ENCODE measurements at places on chromosomes 1 and 21.
A peak's percentile ranks its signal among the peaks of the same experiment; 100 is the strongest.

GRCh38 chr1:242017580-242018233 lies 18.8 kb upstream of the MAP1LC3C start:
- DNase-seq, result peak; percentile 66

DNA sequence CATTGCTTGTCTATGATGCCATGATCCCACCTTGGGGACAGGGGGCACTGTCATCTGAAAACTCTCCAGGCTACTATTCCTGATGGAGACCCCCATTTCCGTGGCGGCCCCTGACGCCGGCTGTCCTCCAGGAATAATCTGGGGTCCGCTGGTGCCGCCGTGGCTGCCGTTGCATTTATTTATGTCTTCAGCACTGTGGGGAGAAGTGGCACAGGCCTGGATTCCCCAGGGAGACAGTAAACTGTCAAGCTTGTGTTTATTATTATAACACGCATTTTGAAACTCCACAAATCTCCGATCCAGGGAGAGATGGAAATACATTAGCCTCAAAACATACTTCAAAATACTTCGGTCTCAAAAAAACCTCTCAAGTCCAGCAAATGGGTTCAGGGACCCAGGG lies 126.9 kb upstream of the C1orf174 start:
- DNase-seq, result no peak

GRCh38 chr1:6342056-6342455 lies 51.5 kb downstream of the ACOT7 start:
- DNase-seq, result peak; percentile 27

- DNase-seq, result peak; percentile 71
These were observed 563.9 kb upstream of the NR5A2 start for GRCh38 chr1:199463521-199464127.

GRCh38 chr1:67313934-67314671 lies 6.4 kb downstream of the IL12RB2 start:
- no peak for DNase-seq

DNA sequence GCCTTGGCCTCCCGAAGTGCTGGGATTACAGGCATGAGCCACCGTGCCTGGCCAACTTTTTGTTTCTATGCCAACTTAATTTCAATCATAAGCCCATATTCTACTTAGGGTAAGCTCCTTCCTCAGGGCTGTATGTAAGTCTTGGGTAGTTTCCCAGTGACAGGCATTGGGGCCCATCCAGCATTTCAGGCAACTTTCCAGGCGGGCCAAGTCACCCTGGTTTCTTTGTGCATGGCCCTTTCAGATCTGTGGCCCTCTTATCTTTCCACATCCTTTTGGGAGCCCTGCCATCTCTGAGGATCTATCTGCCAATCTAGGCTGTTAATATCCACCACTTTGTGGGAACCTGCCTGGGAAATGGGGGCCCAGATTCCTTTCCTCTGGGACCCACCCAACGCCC lies 58.7 kb downstream of the TNN start:
- no peak for DNase-seq

- DNase-seq, result no peak
These were observed 109.1 kb upstream of the COL6A1 start for GRCh38 chr21:45872471-45872870.

DNA sequence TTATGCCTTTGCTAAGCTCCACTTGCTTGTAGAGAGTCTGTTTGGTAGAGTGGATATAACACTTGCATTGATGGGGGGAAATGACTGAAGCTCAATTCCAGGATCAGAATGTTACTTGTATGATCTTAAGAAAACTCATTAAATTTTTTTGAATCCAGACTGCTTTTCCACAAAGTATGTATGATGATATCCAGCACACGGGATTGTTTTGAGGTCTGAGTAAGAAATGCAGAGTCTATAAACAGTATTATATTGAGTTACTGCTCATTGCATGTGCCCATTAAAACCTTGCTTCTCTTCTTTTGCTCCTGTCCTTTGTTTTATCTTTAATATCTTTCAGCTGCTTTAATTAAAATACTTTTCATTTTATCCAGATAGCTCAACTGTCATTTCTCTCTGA lies 570.4 kb upstream of the ZRANB2 start:
- no peak for DNase-seq

DNA sequence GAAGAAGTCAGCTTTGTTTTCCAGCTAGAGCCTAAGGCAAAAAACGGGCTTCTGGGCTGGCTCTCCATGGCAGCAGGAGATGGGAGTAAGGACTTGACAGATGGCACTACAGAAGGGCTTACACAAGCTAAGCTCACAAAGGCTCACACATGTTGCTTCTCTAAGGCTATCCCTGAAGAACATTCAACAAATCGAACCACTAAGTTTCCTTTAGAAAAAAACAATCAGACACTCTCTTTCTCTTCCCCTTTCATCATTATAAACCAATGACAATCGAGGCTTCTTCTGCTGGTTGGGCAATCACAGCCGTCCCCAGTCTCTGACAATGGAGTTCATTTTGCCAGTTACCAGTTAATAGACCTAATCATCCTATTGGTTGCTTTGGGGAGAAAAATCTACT lies 40.5 kb downstream of the TRIT1 start:
- DNase-seq, result no peak

DNA sequence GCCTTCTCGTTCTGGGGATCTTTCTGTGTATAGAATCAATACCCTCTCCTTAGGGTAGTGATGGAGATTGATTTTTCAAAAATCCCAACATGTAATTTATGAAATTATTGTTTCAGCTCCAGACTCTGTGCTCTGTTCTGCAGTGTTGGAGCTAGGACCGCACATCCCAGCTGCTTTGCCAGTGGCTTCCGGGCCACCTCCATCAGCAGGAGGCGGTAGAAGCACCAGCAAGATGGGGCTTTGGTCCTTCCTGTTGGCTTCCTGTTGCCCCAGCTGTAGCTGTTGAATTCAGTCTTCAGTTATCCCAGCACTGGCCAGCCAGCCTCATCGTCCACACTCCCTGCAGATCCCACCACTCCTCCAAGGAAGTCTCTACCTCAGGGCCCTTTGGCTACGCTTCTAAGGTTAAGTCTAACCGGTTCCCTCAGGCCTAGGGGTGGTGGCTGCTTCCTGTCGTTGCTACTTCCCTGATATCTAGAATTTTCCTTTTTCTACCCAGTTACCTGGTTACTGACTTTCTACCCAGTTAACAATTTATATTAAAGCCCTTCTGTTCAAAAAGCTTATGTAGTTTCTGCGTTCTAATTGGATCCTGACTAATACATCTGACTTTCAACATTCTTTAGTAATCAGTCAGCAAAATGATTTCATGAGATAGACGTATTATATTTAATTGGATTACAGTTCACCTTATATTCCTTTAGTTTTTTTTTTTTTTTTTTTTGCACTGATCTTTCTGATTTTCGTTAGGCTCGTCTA lies 24.6 kb downstream of the GALNT2 start:
- no peak for DNase-seq

- DNase-seq, result no peak
These were observed 44.6 kb upstream of the CLDN14 start for GRCh38 chr21:36524477-36524876.
